ENCODE measurements at places on chromosomes 3 and 15. TPM values are rescaled to one million over a fixed set of nuclear protein-coding genes. Genes with fewer than 3 reads are reported as not detected.

DNA sequence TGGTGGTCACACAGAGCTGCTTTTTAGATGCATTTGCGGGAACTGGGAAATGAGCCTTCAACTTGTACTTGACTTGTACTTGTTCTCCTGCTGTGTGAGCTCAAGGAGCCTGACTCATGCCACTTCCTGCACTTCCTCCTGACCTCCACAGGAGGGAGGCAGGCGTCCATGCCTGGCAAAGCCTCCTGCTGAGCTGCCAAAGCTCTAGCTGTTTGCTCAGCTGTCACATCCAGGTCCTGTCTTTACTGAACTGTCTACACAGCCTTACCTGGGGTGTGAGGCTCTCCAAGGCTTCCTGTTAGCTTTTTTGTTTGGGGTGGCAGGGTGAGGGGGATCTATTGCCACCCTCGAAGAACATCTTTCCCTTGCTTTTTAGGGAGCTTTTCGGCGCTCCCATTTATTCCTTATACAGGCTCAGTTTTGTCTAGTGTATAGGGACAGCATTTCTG lies 6.4 kb downstream of the THPO start:
- peak; percentile 84 for DNase-seq

DNA sequence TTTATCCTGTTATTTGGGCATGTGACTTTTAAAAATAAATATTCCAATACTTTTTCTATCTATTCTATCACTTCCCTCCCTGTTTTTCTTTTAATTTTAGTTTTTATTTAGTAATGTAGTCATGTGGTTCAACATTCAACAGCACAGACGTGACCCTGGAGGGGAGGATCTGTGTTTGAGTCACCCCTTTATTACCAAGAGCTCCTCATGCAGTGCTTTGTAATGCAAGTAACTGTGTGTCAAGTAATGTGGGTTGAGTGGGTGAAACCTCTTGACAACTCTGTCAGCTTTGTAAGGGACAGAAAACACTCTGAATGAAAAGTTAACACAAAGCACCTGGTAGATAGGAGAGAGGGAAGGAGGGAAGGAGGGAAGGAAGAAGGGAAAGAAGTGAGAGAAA lies 89.7 kb upstream of the FGF12 start:
- no peak for DNase-seq

- DNase-seq: no peak
These were observed 150.9 kb upstream of the IL12A start for GRCh38 chr3:159837725-159838124.

DNA sequence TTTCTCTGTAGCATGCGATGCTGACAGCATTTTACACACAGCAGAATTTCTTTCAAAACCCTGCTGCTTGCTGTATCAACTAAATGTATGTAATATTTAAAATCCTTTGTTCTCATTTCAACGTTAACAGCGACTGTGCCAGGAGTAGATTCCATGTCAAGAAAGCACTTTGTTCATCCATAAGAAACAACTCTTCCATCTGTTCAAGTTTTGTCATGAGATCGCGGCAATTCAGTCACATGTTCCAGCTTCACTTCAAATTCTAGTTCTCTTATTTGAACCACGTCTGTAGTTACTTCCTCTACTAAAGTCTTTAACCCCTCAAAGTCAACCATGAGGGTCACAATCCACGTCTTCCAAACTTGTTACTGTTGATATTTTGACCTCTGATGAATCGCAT lies 50.6 kb downstream of the SMARCC1 start:
- no peak for DNase-seq

DNA sequence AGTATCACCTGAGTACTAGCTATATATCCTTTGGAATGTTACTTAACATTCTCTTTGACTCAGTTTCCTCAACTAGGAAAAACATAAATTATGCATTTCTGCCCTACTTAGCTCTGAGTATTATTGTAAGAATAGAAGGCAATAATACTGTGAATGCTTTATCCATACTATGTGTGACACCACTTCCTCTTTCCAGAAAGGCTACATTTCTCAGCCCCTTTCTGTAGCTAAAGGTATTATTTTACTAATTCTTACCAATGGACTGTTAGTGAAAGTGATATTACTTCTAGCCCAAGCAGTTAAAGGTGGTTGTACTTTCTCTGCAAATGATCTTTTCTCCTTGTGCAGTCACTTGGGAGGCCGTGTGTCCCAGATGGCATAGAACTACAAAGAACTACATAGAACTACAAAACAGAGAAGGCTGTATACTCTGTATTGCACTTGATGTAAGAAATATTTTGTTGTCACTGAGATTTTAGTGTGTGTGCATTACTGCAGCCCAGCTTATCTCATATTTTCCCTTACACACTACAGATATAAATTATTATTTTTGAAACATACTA lies 35.1 kb downstream of the MYH15 start:
- no peak for DNase-seq

- DNase-seq: no peak
These were observed 446.2 kb upstream of the NR2F2 start for GRCh38 chr15:95884276-95884675.

GRCh38 chr3:82143661-82144412 lies 382.4 kb upstream of the GBE1 start:
- no peak for DNase-seq

DNA sequence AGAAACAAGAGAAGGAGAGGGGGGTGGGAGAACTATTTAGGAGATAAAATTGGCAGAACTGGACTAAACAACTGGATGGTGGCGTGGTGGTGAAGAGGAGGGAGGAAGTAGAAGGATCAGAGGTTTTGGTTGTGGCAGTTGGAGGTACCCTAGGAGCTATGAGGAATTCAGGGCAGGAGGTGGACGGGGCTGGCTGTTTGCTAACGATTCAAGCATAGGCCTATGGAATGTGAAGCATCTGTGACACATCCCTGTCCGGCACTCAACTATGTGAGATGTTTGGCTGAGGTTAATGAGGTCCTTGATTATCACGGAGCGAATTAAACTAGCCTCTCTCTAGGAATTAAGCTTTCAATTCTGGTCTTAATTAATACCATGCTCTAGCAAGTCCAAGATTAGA lies 13.5 kb downstream of the TARS3 start:
- DNase-seq: no peak

DNA sequence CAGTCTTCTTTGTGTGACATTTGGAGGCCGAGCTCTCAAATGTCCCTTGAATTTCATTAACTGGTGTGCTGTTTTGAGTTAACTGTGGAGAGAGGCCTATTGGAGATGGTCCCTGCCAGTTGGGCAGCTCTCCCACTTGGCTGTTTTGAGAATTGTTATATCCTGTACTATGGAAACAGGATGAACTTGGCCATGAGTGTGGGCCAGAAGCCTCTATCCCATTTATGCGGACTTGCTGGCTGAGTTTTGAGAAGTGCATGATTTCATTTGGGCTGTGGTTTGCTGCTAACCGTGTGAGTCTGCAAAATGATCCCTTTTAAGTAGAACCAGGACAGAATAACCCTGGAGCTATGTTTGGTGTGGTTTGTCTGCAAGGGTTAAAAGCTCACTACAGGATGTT lies 366.0 kb downstream of the PTPRG start:
- DNase-seq: no peak

GRCh38 chr3:24493746-24494617 lies 668 bp downstream of the THRB start:
- no peak for DNase-seq

DNA sequence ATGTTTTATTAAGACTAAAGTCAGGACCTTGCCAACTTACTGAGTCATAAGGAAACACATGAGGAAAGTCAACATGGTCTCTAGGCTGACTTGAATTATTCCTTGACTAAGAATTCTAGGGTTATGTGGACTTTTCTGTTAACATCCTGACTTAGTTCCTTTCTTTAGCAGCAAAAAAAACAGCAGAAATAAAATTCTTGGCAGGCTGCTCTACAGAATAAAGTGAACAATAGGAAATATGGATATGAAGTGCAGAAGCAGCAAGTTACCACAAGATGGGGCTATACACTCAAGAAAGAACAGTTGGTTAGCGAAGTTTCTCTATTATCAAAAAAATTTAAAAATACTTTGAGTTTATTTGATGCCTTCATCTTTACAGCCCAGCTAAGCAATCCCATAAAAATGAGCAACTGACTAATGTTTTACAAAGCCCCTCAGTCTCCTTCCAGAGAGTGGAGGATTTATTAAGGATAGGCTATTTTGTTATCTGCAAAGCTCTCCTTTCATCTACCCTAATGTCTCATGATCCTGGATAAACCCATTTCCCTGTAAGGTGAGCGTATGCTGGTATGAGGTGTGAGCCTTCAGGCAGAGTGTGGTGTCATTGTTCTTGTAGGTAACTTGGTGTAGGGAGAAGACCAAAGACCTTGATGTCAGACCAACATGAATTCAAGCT lies 23.1 kb upstream of the MCCC1 start:
- peak; percentile 58 for DNase-seq

GRCh38 chr15:62571072-62571471 lies 406.0 kb upstream of the C2CD4B start:
- no peak for DNase-seq

DNA sequence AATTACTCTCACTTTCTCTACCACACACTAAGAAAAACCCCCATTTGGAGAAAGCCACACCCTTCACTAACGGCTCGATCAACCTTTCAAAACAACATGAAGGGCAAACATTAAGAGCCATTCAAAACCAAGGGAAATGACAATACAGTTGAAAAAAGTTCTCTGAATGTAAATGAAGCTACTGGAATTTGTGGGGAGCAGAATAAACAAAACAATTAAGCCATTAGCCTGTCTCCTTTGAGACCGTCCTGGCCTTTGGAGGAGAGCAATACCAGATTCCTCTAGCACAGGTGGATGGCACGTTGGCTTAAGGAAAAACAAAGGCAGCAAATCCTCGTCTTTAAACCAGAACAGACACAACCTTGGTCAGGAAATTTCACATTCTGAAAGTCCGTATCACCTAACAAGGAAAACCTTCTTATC lies 18.7 kb downstream of the MYO1E start:
- no peak for DNase-seq

GRCh38 chr3:152272771-152273242 lies 4.1 kb downstream of the MBNL1 start:
- DNase-seq: peak; percentile 41

DNA sequence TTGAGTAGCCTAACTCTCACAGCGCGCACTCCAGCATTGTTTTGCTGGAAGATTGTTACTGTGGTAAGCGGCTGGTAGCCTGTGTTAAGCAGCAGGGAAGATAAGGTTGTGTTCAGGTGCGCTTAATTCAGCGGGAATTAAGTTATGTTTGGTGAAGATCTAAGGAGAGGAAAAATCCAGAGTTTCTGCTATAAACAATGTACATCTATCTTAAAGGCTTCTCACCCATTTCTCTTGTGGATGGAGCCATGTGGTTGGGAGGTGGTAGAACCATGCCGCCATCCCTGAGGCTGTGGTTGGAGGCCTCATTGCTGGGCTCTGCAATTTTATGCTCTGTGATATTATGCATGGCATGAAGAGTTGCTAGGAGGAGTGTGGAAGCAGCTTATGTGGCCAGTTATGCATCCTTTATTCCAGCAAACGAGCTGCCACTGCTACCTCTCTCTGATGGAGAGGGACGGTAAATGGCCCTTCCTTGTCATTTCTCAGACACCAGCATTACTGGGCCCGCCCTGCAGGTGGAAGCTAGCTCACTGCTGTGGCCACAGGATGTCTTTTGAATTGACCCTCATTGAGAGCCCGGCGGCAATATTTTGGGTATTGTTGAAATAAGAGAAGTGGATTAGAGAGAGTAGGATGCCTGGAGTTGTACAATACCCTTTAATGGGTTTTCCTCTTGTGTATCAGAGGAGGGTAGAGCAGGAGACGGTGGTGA lies 1.3 kb downstream of the MINAR1 start:
- DNase-seq: no peak

GRCh38 chr3:61520966-61521628 lies 40.3 kb upstream of the PTPRG start:
- no peak for DNase-seq

- no peak for DNase-seq
These were observed 725 bp upstream of the SCAMP2 start for GRCh38 chr15:74873756-74874424.

DNA sequence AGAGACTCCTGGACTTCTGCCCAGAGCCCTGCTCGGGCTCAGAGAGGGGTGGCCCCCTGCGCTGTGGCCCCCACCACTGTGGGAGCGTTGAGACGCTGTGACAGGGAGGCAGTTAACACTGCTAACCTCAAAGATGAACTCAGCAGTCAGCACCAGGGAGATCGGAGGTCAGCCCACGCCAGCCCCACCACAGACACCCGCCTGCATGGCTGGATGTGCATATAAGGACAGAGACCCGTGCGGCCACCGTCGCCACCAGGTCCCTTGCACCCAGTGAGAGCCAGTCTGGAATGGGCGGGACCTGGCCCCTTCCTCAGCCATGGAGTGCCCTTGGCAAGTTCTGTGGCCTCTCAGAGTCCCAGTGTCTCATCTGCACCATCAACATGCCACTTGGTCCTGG lies 48.5 kb upstream of the FURIN start:
- no peak for DNase-seq

GRCh38 chr15:60243769-60244168 lies 154.0 kb downstream of the ANXA2 start:
- no peak for DNase-seq

GRCh38 chr3:171835116-171835515 lies 8.0 kb upstream of the TMEM212 start:
- no peak for DNase-seq

GRCh38 chr3:88203642-88204055 lies 53.9 kb downstream of the C3orf38 start:
- DNase-seq: peak; percentile 48

DNA sequence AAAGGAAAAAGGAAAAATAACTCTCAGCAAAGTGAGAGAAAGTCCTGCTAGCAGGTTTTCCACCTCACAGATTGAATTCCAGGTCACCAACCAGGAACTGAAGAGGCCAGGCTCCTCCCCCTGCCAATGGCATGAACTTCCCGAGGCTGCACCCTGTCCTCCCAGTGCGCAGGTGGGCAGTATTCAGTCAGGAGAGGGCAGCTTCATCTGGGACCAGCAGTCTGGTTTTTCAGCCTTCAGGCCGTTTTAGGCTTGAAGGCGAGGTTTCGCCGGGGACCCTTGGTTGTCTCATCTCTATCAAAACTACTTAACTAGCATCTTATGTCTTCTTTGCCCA lies 41.2 kb downstream of the TRAT1 start:
- DNase-seq: no peak

TXNRD3 gene
- total RNA-seq: 17.2 TPM

SYNPR gene
- not detected for total RNA-seq

CADPS gene
- not detected for total RNA-seq

SCAANT1 gene
- not detected for total RNA-seq

SEMA3F gene
- 69.6 TPM for total RNA-seq

PDZRN3 gene
- not detected for total RNA-seq

P2RY12 gene
- total RNA-seq: not detected

GOLGA6D gene
- total RNA-seq: not detected

KLHDC8B gene
- total RNA-seq: 6.8 TPM

IL16 gene
- total RNA-seq: 1.0 TPM

ALCAM gene
- 32.3 TPM for total RNA-seq

PARP15 gene
- total RNA-seq: 0.21 TPM

WDR49 gene
- 0.23 TPM for total RNA-seq
